ENCODE measurements at places on chromosomes 2 and 18.

DNA sequence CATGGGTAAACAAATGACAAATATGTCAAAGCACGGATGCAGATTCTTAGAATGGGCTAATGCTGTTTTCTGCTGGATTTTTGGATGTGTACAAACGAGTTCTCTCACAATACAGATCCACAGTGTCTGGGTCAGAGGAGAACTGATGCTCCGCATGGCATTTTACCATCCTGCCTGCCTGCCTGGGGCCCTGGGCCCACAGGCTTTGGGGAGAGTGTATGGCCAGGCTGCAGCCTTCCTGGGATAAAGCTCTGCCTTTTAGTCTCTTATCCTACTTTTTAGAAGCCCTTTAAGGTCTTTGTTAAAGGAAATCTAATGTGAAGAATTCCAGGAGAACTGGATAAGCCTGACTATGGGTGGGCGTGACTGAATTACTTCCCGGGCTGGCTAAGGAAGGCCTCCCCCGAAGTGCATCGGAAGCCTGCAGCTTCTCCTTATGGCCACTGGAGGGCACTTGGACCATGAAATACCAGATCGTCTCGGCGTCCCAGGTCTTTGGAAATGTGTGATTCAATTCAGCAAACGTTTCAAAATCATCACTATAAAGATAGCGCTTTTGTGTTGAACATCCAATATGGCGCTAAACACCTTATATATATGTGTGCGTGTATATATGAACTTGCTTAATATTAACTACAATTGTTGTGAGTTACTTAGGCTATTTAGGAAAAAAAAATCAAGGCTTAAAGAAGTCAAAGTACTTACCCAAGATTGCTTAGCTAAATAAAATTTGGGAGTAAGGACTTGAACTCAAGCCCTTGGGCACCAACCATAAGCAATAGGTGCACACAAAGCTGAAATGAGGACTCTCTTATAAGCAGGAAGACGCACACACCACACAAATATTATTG lies 15.2 kb upstream of the DNPEP start:
- DNase-seq = peak; percentile 93

DNA sequence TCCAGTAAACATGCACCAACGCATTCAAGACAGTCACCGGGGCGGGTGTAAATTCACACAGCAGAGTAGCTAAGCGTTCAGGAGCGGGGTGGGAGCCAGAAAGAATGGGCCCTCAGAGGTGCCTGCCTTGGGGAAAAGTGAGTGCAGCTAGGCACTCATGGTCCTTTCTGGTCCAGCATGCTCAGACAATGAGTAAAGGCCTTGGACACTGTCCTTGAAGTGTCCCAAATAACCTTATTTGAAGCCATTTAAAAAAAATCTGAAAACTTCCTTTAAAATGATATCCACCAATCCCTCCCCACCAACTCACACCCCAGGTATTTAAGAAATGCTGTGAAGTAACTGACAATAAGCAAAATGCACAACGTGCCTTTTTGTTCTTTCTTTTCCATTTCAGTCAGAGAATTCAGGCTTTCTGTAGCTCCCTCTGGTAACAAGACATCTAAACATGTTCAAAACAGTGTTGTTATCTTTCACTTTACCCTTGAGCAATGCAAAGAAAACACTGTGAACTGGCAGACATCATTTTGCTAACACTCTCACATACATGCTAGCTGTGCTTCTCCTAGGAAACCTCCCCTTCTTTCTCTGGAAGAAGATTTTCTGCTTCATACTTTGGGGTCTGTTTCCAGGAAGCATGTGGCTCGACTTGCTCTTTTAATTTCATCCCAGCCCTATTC lies 445.1 kb upstream of the SPRED2 start:
- DNase-seq = no peak

DNA sequence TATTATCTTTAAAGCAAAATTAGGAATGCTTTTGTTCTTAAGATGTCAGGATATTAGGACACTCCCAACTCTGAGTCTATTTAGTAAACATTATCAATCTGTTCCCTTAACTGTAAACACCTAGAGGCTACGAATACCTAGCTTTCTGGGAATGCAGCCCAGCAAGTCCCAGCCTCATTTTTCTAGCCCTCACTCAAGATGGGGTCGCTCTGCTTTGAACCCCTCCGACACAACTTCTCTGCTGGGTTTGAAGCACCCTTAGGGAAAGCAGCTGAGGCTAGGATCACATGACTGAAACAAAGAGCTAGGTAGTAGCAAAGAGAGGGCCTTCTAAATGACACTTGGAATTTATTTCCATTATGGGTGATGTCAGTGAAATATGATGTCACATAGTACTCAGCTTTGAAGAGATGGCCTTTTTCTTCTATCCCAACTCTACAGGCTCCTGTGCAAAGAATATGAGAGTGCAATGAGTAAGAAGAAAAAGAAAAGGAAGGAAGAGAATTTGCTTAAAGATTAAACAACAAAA lies 114.7 kb downstream of the CSRNP3 start:
- DNase-seq = no peak

- no peak for DNase-seq
Observed at GRCh38 chr2:167726788-167727187, 520.6 kb downstream of the STK39 start.

GRCh38 chr2:168814046-168814445 lies 11.6 kb downstream of the NOSTRIN start:
- no peak for DNase-seq

DNA sequence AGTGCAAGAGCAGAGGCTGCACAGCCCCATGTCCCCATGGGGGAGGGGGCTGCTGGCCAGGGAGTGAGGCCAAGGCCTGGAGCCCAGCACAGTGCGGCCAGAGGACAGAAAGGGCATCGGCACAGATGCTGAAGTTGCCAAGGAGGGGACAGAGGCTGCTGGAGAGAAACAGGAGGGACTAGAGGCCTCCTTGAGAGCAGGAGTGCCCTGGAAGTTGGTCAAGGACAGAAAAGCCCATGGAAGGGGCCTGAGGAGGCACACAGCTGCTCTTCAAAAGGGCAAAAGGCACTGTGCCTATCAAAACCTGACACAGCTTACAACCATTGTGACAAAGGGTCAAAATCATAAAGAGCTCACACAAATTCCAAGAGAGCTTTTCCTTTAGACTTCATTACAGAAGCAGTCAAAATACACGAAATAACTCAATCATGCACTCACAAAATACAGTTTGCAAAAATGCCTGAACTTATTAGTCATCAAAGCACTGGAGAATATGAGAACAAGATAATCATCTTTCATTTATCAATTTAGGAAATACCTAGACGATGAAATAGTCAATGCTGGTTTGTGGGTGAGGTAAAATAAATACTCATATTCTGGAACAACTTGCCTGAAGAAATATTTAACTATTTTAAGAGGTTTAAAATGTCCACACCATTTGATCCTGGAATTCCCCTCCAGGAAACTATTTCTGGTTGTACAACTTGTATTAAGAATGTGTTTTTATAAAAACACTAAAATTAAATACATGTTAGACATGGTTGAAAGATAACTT lies 79.6 kb downstream of the USP40 start:
- no peak for DNase-seq

DNA sequence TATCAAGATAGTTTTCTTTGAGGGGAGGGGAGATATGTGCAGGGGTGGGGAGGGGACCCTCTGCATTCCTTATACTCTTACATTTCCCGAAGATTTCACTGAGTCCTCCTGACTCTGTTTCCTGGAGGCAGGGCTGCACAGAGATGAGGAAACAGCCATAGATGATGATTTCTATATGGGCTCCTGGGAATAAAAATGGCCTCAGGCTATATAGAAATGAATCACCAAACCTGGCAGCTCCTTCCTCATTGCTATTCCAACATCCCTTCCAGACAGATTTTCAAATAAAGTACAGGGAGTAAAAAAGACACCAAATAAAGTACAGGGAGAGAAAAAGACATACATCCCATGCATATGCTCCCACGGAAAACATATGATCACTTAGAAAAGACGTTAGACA lies 474.8 kb upstream of the RAB6C start:
- no peak for DNase-seq

DNA sequence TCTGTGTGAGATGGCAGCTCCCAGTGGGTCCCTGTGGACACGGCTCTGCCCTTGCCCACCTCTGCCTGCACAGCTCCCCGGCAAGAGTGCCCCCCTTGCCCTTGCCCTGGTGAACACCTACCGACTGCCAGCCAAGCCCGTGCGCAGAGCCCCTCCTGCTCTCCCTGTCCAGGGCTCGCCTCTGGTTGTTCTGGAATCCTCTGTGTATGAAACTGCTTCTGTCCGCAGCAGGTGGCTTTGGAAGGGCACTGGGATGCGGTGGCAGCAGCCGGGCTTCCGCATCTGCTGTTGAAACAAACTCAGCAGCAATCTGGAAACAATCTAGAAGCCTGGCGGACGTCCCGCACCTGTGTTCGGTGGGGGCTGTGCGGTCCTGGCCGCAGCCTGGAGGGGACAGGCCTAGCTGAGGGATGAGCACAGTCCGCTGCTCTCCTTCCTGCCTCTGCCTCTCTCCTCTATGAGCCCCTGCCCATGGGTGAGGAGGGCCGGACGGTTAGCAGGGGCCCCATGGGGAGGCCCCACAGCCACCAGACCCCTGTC lies 34.0 kb upstream of the KLF11 start:
- no peak for DNase-seq

DNA sequence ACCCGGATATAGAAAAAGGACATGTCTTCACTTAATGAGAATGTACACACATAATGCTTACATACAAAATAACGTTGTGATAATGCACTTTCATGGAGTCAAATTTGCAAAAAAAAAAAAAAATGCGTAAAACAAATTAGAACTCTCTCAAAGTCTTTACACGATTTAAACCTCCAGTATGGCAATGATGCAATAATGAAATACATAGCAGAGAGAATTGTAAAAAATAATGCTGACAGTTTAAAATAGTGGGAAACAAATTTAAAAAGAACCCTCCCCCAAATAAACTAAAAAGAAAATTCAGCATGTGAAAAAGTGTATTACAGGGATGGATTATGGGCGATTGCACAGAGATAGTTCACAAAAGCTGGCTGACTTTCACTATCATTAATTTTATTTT lies 46.6 kb upstream of the FHL2 start:
- DNase-seq = no peak

- DNase-seq = no peak
Observed at GRCh38 chr2:235006986-235007385, 55.2 kb downstream of the SH3BP4 start.

DNA sequence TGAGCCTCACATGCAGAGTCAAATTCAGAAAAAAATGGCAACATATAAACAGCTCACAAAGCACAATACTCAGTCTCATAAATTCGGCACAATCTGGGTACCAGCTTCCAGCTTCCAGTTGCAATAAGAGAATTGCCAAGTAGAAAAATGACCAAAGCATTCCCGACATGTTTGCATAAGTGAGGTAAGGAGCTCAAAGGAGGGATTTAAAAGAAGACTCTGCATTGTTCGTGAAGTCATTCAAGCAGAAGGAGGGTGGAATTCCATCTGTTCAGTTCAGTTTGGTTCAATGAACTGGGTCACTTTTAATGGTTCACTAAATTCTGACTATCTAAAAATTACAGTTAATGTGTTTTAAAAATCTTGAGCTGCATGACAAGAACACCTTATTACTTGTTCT lies 106.7 kb upstream of the KLHL14 start:
- no peak for DNase-seq

DNA sequence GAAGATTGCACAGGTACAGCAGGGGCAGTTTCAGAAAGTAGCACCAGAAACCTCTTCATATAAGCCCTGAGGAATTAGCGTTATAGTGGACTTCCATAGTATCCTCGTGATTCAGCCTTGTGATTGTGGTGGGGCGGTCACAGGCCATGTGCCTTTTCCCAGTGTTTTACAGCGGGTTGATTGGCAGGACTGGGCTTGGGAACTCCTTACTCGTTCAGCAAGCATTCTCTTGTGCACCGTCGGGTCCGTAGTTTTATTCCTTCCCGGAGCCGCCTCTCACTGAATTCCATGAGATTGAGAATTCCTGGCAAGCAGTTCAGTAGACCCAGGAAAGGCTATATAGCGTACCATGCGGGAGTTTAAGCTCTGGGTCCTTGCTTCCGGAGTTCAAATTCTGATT lies 5.2 kb downstream of the COPS8 start:
- no peak for DNase-seq

GRCh38 chr18:10169064-10169562 lies 255.3 kb downstream of the VAPA start:
- DNase-seq = no peak

GRCh38 chr2:30441023-30441422 lies 6.0 kb upstream of the LCLAT1 start:
- no peak for DNase-seq

DNA sequence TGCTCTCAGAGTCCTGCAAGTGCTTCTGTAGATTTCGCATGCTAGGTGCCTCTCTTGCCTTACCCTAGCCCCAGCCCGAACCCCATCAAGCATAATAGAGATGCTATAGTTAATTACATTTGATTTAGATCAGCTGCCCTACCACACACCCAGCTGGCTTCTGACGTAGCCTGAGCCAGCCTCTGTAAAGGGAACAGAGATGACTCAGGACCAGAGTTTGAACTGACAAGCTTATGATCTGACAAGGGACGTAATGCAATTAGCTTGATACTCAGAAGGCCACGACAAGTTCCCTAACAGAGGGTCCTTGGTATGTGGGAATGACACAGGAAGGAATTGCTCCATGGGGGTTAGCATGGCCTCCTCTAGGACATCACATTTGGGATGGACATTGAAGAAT lies 126.6 kb downstream of the LRATD1 start:
- no peak for DNase-seq

DNA sequence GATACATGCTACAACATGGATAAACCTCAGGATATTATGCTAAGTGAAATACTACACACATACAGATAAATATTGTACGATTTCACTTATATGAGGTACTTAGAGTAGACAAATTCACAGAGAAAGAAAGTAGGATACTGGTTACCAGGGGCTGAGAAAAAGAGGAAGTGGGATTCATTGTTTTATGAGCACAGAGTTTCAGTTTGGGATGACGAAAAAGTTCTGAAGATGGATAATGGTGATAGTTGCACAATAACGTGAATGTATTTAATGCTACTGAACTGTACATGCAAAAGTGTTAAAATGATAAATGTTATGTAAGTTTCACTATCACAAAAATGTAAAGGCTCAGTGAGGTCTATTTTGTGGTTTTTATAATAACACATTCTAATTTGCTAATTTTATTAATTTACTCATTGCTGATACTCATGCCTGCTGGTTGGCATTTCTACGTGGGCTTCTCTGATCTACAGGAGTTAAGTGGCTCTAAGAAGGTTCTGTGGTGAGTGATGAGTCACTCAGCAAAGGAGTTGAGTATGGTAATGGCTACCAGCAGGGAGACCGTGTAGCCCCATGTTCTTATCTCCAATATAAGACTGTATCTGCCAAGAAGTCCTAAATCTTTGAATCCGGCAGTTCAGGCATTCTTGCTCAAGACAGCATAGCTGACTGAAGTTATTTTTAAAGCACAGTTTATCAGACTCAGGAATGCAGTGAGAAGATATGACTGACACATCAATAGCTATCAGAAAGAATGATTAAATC lies 41.1 kb downstream of the UPP2 start:
- no peak for DNase-seq

DNA sequence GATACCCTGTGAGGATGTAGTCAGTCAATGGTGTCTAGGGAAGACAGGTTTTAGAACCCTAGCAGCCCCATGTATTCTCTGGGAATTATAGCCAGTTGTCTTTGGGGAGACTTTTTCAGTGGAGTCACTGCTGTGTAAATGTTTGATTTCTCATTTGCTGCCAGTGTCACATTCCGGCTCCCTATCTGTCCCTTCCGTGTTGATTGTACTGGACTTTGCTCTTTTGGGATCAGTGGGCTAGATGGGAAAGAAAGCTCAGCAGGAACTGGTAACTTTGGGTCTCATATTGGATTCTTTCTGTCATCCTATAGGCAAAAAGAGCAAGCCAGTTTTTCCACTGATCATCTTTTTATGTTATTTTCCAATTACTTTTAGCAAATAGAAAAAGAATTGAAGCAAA lies 70.1 kb downstream of the GTF3C3 start:
- DNase-seq = no peak

GRCh38 chr2:181305301-181306123 lies 151.7 kb upstream of the ITGA4 start:
- peak; percentile 58 for DNase-seq
